ENCODE measurements at places on chromosomes 2 and 18.

- peak; percentile 23 for DNase-seq
Observed at GRCh38 chr2:206274434-206275311, at the start of gene ZDBF2. TSS of gene ZDBF2 (plus strand) at chr2:206274663. CDS start at chr2:206281850, 7,187 bp downstream.

DNA sequence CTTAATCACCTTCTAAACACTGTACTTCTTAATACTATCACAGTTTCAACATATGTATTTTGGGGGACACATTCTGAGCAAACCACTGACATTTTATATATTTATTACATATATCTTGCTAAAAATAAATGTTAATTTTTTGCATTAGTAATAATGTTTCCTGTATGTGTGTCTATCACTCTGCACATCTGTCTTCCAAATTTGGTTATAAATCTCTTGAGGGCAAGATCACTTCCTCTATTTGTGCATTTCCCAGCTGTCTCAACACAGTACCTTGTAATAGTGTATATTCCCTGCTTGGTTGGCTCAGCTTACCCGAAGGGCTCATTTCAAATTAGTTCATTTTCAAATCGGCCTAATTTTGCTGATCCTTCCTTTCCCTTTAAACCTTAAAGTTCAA is 617.1 kb upstream of the GYPC start:
- no peak for DNase-seq

DNA sequence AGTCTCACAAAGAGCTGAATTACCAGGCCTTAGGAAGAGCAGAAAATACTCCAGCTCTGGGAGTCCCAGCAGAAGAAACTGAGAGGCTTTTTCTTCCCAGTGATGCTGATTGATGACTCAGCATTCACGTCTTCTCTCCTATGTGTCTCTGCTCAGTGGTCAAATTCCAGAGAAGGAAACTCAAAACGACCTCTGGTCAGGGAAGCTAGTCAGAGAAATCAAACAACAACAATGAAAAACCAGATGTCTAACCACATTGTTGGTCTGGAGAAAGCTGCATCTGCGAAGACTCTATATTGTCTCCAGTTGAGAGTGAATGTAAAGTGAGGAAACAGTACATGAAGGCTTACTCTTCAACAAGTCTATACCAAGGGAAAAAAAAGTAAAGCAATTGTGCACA is 28.6 kb upstream of the CERS6 start:
- DNase-seq, result no peak

DNA sequence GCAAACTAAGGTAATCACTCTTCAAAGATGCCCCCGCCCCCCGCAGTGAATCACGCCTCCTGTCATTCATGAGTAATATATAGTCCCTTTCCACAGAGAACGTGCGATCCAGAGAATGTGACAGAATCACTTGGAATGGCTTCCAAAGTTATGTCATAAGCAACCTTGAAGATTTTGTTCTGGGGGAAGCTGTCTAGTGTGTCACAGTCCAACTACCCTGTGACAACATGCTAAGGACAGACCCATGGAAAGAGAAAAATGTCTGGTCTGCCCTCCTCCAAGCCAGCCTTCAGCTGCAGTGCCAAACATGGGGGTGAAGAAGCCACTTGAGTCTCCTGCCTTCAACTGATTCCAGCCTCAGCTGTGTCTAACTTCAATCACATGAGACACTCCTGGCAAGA is 259.1 kb downstream of the SS18 start:
- DNase-seq, result no peak

- DNase-seq, result no peak
Observed at GRCh38 chr2:223003191-223003590, 48.8 kb upstream of the KCNE4 start.

DNA sequence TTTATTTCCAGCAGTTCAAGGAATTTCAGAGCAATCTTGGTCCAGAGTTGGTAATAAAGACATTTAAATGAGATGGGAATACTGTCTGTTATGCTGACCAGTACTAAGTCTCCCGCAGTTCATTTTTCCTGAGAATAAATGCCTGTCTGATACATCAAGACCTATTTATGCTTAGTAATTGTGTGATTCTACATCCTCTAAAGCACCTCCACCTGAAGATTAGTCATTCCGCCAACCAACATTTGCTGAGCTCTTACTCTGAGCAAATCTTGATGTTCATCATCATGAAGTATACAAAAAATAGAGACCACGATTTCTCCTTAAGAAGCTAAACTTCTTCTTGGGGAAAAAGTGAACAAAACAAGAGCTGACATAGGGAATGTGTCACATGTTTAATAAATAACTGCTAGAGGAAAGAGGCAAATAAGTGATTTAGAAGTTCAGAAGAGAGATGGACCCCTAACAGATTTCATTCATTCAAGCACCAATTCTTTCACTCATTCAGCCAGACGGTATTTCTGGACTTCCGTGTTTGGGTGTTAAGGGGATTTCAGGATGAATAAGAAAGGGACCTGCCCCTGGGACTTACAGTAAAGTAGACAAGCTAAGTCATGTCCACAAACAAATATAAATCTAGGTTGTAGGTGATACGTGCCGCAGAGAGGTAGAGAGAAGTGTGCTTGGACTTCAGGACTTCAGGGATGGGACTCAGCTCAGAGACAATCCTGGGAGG is 34.2 kb upstream of the PPP4R1 start:
- DNase-seq, result no peak

DNA sequence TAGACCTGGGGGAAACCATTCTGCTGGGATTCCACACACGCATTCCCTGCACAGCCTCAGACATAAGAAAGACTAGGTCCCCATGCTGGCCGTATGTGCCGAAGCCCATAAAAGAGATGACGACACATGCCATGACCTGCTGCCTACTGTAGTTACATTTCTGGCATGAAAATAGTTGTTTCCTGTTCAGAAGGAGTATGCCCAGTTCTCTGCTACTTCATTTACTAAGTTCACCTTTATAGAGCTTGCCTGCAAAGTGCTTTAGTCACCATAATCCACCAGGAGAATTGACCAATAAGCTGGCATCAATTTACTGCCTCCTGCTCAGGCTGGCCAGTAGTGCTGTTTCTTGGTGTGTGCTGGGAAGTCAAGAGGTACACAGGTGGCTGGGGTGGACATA is 150.2 kb upstream of the ALPP start:
- DNase-seq, result no peak

- DNase-seq, result no peak
Observed at GRCh38 chr18:486929-487740, 13.4 kb downstream of the COLEC12 start.

GRCh38 chr2:62724886-62725711 is 19.6 kb downstream of the EHBP1 start:
- peak; percentile 42 for DNase-seq

GRCh38 chr18:69230204-69230603 is 170.5 kb upstream of the DOK6 start:
- DNase-seq, result no peak

DNA sequence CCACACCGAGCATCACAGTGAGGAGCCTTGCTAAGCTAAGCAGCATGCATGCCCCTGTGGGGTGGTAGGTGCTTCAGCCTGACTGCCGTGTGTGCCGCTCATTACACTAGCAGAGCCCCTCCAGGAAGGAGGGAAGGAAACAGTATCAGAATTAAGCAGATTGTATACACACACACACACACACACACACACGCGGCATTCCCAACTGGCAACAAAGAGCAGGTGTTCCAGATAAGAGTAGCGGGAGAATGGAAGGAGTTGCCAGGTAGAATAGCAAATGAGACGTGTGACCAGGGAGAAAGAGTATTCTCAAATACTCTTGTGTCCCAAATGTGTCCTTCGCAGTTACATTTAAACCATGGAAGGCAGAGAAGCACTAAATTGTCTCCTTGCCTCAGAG is 47.6 kb upstream of the TTC39C start:
- DNase-seq, result no peak

DNA sequence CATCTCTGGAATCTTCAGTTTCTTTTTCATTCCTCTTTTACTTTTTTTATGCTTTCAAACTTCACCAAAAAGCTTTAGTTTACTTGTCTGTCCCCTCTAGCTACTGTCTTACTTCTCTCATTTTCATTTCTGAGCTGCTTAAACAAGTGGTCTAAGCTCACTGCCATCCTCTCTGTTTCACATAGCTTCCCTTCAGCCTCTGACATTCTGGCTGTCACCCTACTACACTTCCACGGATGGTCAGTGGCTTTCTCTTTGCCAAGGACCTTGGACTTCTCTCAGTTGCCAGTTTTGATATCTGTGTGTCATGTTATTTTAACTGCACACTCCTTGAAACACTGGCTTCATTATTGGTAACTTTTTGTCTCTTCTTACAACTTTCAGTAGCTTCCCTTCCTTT is 176.1 kb downstream of the IKZF2 start:
- no peak for DNase-seq

GRCh38 chr2:191927991-191928390 is 81.1 kb upstream of the CAVIN2 start:
- DNase-seq, result no peak

GRCh38 chr18:50622865-50623393 is 63.0 kb downstream of the MAPK4 start:
- no peak for DNase-seq

GRCh38 chr18:47846431-47846830 is 84.0 kb downstream of the SMAD2 start:
- DNase-seq, result no peak

DNA sequence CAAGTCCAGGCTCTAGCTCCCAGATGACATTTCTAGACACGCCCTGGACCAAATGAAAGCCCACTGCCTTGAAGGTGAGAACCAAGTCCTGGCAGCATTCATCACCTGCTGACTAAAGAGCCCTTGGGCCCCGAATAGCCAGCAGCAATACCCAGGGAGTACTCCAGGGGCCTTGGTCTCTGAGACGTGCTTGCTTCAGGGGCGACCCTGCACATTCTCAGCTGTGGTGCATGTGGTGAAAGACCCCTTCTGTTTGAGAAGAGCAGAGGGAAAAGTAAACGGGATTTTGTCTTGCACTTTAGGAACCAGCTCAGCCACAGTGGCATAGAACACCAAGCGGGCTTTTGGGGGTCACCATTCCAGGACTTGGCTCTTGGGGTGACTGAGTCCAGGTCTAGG is 260.5 kb upstream of the MYT1L start:
- DNase-seq, result no peak

GRCh38 chr18:52553441-52553840 is 213.4 kb downstream of the DCC start:
- DNase-seq, result no peak

DNA sequence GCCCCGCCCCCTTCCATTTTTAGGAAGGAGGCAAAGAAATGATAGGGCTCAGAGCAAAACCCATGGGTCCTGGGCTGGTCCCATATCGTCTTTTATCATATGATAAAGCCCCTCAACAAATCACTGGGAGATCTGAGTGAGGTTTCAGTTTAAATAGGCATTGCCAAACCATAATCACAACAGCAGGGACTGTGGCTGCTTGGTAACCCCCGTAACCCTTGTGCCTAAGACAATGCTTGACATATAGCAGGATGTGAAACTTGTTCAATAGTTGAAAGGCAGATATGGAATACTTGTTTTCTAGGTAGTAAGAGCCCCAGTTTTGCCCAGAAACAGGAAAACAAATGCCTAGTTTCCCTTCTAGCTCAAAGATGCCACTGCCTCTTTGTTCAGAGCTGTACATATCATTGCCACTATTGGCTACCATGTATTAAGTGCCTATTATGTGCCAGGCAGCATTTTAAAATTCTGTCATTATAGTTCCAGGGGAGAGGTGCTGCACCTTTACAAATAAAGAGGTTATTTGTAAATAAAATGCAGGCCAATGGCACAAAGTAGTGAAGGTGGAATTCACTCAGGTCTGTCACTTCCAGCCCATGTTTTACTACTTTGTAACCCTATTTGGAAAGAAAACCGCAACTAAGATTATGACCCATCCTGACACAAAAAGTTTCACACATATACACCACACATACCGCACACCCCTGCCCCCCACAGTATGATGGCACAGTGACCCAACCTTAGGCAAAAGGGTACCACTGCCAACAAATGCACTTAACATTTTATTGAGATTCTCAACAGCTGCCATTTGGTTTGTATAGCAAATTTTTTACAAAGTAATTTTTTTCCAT is 14.2 kb downstream of the NAGK start:
- no peak for DNase-seq

Measured in heart left ventricle (tissue), 16 donors.